Neural crest cell (in vitro differentiated cells): ENCODE measurements at places on chromosomes 7 and 10. TPM values are rescaled to one million over a fixed set of nuclear protein-coding genes. Genes with fewer than 3 reads are reported as not detected.

DNA sequence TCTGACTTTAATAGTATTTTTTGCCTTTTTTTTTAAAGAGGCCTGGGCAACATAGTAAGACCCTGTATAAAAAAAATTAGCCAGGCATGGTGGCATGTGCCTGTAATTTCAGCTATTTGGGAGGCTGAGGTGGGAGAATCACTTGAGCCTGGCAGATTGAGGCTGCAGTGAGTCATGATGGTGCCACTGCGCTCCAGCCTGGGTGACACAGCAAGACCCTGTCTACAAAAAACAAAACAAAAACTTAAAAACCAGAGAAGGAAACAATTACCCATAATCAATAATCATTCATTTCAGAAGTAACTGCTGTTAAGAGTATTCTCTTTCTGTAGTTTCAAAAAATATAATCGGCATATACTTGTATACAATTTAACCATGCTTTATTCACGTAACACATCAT, 28.0 kb downstream of the VPS26A start:
- no peak overlapping the region for H3K27ac ChIP-seq
- H3K4me1 ChIP-seq: no peaks in the 10 kb centered on the region
- no peaks in the 10 kb centered on the region for H3K27me3 ChIP-seq
- no peaks in the 10 kb centered on the region for H3K36me3 ChIP-seq
- no peak overlapping the region for H3K4me3 ChIP-seq
- DNase-seq: no peak

The ANKRD1 gene
- not detected in 2 replicates for total RNA-seq

The ASAH2B gene
- 7.3 and 9.7 TPM in 2 replicates for total RNA-seq

DNA sequence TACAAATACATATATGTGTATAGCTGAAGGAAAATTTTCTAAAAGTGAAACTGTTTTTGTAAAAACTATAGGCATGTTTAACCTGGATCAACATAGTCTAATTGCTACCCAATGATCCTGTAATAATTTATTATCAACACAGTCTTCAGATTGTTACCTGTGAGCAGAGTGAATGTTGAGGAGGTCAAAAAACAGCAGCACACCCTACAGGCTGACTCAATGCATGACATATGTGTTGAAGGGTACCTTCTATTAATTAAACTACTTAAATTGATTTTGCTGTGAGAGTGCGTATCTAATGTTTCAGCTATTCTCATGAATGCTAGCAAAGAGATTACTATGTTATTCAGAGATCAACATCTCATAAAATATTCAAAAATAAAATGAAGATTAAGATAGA, 411.4 kb downstream of the TNS3 start:
- DNase-seq: no peak
- H3K4me1 ChIP-seq: no peaks in the 10 kb centered on the region
- H3K27me3 ChIP-seq: no peaks in the 10 kb centered on the region
- H3K4me3 ChIP-seq: no peak overlapping the region
- H3K36me3 ChIP-seq: no peaks in the 10 kb centered on the region
- no peak overlapping the region for H3K27ac ChIP-seq

The BZW2 gene
- total RNA-seq: 98.2 and 108 TPM in 2 replicates

DNA sequence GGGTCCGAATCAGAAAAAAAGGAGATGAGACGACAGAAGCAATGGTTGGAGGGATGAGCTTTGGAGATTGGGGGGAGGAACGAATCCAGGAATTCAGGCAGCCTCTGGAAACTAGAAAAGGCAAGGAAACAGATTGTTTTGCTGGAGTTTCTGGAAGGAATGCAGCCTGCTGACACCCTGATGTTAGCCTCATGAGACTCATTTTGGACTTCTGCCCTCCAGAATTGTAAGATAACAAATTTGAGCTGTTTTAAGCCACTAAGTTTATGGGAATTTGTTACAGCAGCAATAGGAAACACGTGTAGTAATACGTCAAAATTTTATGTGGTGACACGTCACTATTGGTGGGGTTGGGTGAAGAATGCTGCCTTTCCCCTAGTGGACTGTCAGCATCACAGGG, 25.6 kb upstream of the NPS start:
- no peaks in the 10 kb centered on the region for H3K36me3 ChIP-seq
- DNase-seq: no peak
- no peak overlapping the region for H3K4me3 ChIP-seq

The HGF gene
- total RNA-seq: 0.05 and 0.14 TPM in 2 replicates

DNA sequence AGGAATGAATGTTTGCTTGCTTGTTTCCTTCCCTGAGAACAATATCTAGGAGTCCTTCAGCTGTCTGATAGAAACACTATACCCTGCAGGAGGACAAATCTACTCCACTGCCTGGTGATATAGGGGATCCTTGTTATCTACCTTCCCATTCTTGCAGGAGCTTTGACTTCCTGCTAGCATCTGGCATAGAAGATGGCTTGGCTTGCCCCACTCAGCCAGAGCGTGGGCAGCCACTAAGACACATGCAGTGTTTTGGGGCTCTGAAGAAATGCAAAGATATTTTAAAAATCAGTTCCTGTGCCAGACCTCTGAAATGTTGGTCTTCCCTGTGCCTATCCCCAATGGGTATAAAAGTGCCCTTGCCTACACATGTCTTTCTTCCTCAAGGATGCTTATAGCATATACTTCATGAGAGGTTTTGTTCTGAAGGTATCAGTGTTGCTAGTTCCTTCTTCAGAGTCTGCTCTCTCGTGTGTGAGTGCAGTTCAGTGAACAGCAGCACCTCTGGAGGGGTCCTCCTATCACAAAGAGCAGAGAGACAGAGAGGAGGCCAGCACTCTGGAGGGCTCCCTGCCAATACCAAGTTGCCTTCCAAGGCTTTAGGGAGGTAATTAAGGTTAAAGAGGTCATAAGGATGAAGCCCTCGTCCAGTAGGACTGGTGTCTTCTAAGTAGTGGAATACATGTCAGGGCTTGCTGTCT, 149.1 kb upstream of the CALCR start:
- no peak overlapping the region for H3K4me3 ChIP-seq
- H3K4me1 ChIP-seq: no peaks in the 10 kb centered on the region
- no peaks in the 10 kb centered on the region for H3K36me3 ChIP-seq
